Stimulated activated CD8-positive, alpha-beta memory T cell treated with anti-CD3 and anti-CD28 coated beads, Interleukin-7, amount 100 ng/mL, for 48 hours (primary cell): ENCODE measurements at places on chromosomes 1 and 21.

GRCh38 chr1:179917601-179918429 lies 35.7 kb downstream of the TOR1AIP1 start:
- DNase-seq = no peak

- DNase-seq = no peak
These were observed 12.5 kb downstream of the RIMS3 start for GRCh38 chr1:40652979-40653378.

DNA sequence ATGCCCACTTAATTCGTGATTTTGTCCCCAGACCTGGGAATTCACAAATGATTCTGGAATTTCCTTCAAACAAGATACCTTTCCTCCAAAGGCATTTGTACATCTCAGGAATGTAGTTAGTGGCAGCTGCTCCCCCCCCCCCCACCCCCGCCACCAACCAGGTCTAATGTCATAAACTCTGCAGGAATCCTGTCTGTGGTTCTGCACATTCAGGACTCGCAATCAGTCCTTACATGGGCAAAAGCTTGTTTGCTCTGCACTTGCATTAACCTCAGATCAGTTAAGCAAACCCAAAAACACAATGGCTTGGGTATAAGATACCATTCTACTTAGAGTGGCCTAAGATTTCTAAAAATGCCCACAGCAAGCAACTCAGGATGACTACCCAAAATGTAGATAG lies 143.8 kb downstream of the TGFB2 start:
- DNase-seq = no peak

DNA sequence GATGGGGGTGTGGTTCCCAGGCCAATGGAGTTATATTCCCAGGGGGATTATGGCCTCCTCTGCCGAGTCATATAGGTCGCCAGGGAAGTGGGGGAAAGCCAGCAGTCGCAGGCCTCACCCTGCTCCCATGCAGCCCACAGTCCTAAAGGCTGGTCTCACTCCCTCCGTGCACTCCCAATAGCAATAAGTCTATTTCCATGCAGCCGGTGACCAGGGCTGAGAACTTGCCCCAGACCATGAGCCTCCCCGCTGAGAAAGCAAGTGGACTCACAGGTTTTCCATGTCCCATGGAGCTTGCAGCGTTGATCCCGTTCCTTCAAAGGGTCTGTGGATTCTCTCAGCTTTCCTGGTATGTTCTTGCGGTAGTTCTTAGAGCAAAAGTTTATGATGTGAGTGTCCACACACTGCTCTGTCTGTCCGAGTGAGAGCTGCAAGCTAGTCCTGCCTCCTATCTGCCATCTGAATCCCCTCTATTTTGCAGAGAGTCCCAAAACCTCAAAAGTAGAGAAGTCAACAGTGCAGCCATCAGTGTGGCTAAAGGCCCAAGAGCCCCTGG lies 81.7 kb upstream of the TMPRSS2 start:
- no peak for DNase-seq

DNA sequence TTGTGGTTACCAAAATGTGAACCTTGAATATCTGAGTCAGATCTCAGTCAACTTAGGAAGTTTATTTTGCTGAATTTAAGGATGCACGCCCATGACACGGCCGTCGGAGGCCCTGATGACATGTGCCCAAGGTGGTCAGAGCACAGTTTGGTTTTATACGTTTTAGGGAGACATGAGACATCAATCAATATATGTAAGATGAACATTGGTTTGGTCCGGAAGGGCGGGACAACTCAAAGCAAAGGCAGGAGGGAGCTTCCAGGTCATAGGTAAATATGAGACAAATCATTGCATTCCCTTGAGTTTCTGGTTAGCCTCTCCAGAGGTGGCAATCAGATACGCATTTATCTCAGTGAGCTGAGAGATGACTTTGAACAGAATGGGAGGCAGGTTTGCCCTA lies 1.0 kb upstream of the PRMT2 start:
- no peak for DNase-seq

- no peak for DNase-seq
These were observed 29.0 kb downstream of the ATP2B4 start for GRCh38 chr1:203655671-203656070.

DNA sequence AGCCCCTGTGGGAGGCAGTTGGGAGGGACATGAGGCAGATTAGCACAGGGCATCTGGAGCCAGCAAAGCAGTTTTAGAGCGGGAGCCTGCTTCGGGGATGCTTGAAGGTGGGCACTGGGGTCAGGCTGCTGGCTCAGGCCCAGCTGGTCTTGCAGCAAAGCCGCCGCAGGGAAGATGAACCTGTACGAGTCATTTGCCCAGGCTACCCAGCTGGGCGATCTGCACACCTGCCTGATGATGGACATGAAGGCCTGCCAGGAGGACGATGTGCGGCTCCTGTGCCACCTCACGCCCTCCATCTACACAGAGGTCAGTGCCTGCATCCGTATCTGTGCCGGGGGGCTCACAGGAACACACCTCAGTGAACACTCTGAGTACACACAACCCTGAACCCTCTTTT lies 7.7 kb upstream of the SLC27A3 start:
- DNase-seq = no peak

GRCh38 chr1:225533238-225533637 lies 105.4 kb upstream of the LBR start:
- no peak for DNase-seq

GRCh38 chr1:192797891-192798290 lies 10.9 kb upstream of the RGS2 start:
- no peak for DNase-seq

GRCh38 chr21:41763398-41763931 lies 3.4 kb downstream of the RIPK4 start:
- DNase-seq = no peak

GRCh38 chr1:12591267-12591938 lies 26.6 kb downstream of the DHRS3 start:
- no peak for DNase-seq
